ENCODE measurements at places on chromosomes 3 and 15.

DNA sequence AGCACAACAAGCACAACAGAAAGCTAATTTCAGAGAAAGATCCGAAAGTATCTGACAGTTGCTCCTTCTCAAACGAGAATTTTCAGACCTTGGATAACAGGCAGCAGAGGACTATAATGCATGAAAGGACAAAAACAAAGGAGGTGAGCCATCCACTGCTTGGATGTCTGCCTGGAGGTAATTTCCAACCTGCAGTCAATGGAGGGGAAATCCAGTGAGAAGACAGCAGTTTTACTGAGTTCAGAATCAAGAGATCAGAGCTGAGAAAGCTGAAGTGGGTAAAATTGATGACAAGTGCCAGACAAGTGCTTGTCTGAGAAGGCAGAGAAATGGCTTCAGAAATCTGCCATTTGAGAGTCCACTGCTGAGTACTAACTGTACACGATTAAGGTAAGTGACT is 22.1 kb downstream of the UBE3A start:
- DNase-seq = no peak

GRCh38 chr3:30305021-30305420 is 301.4 kb upstream of the TGFBR2 start:
- no peak for DNase-seq

GRCh38 chr3:163382183-163382582 is 1696.1 kb downstream of the SI start:
- DNase-seq = no peak

DNA sequence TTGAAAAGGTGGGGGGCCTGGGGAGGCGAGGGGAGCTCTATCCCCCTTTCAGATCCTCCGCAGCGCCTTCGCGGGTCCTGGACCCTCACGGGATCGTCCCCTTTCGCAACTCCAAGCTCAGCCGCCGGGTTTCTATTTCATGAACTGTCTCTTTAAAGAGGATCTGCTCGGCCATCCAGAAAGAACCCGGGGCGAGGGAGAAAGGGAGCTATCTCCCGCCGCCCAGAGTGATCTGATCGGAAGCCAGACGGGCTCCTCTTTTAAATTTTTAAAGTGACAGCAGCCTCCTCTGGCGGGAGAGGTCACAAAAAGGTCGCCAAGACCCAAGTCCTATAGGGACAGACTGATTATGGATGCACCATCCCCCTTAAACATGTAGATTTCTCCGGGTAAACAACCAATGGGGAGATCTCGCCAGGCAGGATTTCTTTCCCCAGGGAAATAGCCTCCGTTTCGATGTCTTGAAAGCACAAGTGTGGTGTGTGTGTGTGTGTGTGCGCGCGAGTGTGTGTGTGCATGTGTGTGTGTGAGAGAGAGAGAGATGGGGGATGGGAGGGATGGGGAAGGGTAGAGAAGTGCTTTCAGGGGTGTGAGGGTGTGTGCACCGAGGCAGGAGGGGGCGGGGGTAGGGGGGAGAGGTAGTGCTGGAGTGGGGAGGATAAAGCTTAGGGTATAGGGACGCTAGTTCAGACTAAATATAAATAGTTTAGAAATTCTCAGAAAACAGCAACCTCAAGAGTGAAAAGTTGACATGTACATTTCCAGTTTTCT is 516.1 kb downstream of the MECOM start:
- DNase-seq = peak; percentile 11

GRCh38 chr3:177345049-177345972 is 148.0 kb upstream of the TBL1XR1 start:
- no peak for DNase-seq

GRCh38 chr3:125262161-125262560 is 49.6 kb upstream of the SLC12A8 start:
- DNase-seq = no peak

GRCh38 chr3:99974989-99975388 is 139.3 kb downstream of the FILIP1L start:
- DNase-seq = no peak

GRCh38 chr3:185737740-185738680 is 86.8 kb downstream of the IGF2BP2 start:
- DNase-seq = no peak

DNA sequence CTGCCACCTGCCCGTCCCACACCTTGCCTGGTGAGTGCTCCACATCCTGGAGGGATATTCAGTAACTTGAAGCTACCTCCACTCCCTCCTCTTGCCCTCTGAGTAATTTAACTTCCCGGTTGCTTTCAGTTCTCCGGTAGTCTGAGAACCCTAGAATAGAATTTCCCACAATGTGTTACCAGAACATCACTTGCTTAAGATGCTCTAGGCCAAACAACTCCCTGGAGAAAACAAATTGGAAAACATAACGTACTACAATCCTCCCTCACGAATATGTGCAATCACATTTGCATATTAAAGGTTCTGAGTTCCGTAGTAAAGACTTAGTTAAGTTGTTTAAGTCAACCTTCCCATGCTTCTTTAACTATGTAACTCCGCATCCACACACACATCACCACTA is 44.8 kb downstream of the SLCO2A1 start:
- no peak for DNase-seq

- DNase-seq = no peak
Measured at GRCh38 chr15:39302936-39303335, 277.9 kb upstream of the THBS1 start.

GRCh38 chr3:160126761-160127160 is 98.5 kb upstream of the C3orf80 start:
- DNase-seq = no peak

DNA sequence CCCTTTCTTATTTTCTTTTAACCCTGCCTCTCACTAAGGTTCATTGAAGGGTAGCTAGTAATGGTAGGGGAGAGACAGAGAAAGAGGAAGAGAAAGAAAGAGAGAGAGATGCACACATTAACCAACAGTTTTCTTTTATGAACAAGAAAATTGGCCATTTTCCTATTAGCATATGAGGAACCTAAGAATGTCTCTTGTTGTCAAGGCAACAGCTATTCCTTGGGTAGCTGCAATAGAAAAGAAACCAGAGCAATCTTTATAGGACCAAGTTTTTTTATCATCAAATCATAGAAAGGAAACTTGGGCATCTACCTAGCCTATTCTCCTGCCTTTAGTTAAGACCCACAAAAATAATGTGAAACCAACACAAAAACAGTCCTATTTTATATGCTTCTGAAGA is 15.0 kb upstream of the CCDC39 start:
- DNase-seq = no peak

DNA sequence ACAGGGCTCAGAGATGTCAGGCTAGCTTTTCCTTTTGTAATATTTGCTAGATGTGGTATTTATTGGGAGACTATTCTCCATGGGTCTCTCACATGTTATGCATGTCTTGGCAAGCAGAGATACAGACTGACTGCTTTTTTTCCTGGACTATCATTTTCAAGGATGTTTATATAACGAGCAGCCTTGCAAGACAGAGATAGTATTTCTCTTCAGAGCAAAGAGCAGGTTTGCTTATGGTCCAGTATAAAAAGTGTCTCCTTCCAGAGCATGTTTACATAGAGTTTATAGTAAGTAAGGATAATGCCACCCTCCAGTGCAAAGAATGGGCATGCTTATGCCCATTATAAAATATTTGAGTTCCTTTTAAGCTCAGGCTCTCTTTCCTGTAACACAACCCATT is 24.6 kb downstream of the GTF2E1 start:
- no peak for DNase-seq

GRCh38 chr3:134903837-134904236 is 108.8 kb downstream of the EPHB1 start:
- DNase-seq = no peak

DNA sequence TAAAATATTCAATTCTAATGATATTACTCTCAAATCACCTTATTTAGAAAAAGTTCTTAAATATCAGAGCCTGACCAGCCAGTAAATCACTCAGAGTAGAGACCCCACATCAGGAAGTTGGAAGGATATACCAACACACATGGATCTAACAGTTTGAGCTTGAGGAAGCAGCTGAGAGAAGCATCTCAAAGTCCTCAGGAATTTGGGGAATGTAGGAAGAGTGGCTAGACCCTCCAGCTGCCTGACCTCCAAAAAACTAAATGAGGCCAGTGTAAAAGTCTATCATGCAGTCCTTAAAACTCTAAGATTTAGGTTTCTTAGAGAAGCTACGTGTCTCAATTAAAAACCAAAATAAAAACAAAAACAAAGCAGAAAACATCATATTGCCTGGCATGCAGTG is 55.4 kb downstream of the SETD2 start:
- DNase-seq = no peak

DNA sequence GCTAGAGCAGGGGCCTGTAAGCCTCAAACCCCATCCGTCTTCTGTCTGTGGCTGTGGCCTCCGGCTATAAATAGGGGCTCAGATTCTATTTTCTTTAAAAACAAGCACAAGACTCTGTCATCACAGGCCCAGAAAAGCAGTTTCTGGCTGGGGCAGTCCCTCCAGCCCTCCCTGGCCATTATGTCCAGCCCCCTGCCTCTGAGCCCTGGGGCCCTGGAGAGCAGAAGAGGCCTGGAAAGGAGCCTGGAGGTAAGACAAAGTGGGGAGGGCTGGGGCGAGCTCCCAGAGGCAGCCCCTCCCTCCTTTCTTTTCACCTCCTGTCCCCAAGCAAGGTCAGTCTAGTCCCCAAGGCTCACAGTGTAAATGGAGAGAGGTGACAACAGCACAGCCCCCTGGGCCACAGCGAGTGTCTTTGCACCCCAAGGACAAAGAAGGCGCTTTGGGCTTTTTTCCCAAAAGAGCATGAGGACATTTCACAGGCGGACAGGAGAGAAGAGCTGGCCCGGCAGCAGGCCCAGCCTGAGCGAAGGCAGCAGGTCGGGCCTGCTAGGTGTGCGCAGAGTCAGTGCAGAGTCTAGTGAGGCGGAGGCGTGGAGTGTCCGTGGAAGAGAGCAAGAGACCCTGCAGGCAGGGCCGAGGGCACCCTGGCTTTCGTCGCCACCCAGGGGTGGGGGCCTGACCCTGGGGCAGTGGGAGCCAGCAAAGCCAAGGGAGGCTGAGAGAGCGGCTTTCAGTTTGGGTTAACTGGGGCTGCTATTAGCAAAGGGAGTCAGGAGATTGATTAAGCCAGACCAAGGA is 188.3 kb downstream of the TBC1D2B start:
- no peak for DNase-seq

- DNase-seq = no peak
Measured at GRCh38 chr3:120224237-120224636, 60.8 kb downstream of the GPR156 start.

GRCh38 chr3:104066658-104067057 is 1300.1 kb upstream of the ALCAM start:
- no peak for DNase-seq

DNA sequence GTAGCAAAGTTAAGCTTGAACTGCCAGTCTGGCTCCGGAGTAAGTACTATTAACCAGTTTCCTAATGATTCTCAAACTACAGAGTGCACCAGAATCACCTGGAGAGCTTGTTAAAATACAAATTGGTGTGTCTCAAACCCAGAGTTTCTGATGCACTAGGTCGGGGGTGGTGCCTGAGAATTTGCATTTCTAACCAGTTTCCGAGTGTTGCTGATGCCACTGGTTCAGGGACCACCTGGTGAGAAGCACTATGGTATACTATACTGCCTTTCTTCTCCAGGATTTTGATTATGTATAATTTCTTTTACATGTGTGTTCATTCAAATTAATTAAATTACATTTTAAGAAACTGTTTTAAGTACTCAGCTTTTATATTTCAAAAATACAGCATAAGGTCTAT is 48.8 kb upstream of the PLSCR5 start:
- no peak for DNase-seq

DNA sequence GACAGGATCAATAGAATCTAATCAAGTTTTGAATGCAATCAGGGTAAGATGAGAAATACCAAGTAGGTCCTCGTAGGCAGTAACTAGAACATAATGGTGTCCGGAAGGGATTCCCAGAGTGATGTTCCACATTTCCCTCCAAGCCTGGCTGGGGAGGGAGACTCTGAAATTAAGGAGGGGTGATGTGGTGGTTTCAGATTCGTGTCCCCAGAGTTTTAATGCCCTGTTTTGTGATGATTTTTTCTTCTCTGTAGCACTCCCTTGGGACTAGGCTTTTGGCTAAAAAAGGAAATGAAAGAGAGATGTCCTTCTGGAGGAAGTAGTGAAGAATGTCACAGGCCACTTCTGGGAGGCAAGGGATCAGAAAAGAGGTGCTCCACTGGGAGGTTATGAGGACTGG is 108.3 kb upstream of the CACNA2D3 start:
- DNase-seq = no peak

DNA sequence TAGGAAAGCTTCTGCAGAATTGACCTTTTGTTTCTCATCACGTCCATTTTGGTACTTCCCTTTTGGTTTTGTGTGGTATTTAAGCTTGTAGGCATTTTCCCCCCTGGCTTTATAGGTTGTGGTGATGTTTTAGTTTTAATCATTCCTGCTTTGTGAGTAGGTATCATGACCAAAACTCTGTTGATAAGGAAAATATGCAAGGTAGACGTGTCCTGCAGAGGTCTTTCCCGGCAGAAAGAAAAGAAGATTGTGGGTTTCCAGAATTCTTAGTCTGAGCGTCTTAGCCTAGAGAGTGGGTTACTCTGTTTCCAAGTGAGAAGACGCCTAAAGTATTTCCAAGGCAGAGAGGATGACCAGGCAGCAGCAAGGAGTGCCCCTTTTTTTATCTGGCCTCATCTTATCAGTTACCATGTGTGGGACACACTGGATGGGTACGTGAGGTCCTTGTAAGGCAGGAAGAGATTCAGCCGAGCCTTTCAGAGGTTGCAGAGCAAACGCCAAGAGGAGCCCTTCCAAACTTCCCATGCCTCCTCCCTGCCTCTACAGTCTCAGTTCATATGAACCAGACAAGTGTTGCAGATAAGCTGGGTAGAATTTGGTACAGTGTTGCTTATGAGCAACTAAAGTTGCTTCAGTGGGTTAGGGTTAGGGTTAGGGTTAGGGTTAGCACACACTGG is 58.8 kb downstream of the ARNT2 start:
- DNase-seq = no peak

GRCh38 chr15:89898614-89899294 is 5.0 kb upstream of the AP3S2 start:
- DNase-seq = no peak

DNA sequence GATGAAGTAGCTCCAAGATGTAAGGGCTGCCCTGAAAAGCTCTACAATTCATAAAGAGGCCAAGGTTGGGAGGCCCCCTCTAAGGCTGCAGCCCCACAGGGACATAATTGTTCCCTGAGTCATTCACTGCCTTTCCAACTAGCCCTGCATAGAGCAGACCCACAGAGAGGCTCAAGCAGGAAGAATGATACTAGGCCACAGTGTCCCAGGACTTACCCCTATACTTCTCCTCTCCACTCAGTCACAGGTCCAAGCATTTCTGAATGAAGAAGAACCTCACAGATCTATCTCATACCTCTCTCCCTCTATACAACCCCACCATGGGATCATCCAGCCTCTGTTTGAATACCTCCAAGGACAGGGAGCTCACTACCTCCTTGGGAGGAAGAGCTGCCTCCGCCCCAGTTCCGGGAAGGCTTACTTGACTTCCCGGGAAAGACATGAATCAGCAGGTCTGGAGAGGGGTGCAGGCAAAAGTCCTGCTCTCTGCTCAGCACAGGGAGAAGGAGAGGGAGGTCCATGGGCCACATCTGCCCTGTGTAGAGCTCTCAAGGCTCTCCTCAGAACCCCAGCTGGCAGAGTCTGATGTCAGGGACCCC is 6.9 kb upstream of the SKIC8 start:
- no peak for DNase-seq

Data from NCI-H1930 (cell line).